ENCODE measurements at places on chromosomes 2 and 18. TPM values are rescaled to one million over a fixed set of nuclear protein-coding genes. Genes with fewer than 3 reads are reported as not detected.

Gene CDH19
- not detected for total RNA-seq

Gene GLI2
- not detected for total RNA-seq

Gene TRIM54
- total RNA-seq, result not detected

Gene CERKL
- not detected for total RNA-seq

Gene PLGLB1
- 2.5 TPM for total RNA-seq
